Effector memory CD8-positive, alpha-beta T cell (primary cell): ENCODE measurements at places on chromosomes 13 and 19.

GRCh38 chr19:39558624-39559117, 18.7 kb upstream of the EID2 start:
- peaks cover 2% of the 10 kb centered on the region for H3K36me3 ChIP-seq
- DNase-seq, result no peak
- H3K4me3 ChIP-seq, result peak overlapping the region; percentile 60

- no peak overlapping the region for H3K4me3 ChIP-seq
- H3K27ac ChIP-seq, result peak overlapping the region; percentile 54
- H3K4me1 ChIP-seq, result peaks cover 16% of the 10 kb centered on the region
- H3K27me3 ChIP-seq, result no peaks in the 10 kb centered on the region
- no peak for DNase-seq
- H3K36me3 ChIP-seq, result no peaks in the 10 kb centered on the region
Measured at GRCh38 chr13:45373162-45373547, 32.2 kb upstream of the TPT1 start.

DNA sequence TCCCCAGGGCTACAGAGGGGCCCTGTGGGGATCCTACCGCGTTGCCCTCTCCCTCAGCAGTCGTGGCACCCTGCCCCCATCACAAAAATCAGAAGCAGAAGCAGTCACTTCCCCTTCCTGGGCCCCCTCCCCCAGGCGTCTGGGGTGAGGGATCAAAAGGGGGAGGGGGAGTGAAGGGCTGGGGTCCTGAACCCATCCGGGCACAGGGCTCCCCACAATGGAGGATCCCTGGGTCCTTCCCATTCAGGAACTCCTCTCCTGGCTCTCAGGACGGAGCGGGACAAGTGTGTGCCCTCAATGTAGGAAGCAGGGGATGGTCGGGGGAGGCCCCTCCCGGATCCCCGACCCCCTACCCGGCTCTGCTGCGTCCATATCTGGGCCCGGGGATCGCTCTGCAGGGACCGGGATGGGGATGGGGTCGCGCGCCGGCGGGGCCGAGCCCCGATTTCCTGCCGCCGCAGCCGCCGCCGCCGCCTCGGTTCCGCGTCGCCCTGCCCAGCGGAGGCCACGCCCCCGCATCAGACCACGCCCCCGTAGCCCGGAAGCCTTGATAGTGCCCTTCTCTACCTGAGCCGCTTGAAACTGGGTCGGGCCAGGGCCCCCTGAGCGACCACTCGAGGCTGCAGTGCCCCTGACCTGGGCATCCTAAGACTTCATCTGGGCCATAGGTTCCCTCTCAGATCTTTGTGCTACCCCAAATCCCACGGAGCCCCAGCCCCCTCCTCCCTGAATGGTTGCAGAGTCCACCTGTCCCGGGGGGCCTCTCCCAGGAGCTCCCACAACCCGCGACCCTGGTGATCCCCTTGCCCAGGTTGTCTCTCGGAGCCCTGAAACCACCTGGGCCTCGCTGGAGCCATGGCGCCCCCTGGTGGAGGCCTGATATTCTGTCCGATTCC, at the start of gene GMIP:
GMIP (minus strand) TSS at position 500 of the 896 bp plus-strand sequence; CDS start at position 372, 128 bp downstream.
- no peaks in the 10 kb centered on the region for H3K27me3 ChIP-seq
- peaks cover 54% of the 10 kb centered on the region for H3K36me3 ChIP-seq
- H3K4me1 ChIP-seq, result peaks cover 19% of the 10 kb centered on the region
- peak within 1 kb of the TSS; percentile 96 for H3K27ac ChIP-seq

GRCh38 chr13:57633950-57634838, 2.6 kb downstream of the PCDH17 start:
- H3K27ac ChIP-seq, result no peak overlapping the region
- H3K4me1 ChIP-seq, result peaks cover 19% of the 10 kb centered on the region
- DNase-seq, result no peak
- H3K36me3 ChIP-seq, result no peaks in the 10 kb centered on the region
- H3K4me3 ChIP-seq, result peak overlapping the region; percentile 55
- H3K27me3 ChIP-seq, result peaks cover 8% of the 10 kb centered on the region

DNA sequence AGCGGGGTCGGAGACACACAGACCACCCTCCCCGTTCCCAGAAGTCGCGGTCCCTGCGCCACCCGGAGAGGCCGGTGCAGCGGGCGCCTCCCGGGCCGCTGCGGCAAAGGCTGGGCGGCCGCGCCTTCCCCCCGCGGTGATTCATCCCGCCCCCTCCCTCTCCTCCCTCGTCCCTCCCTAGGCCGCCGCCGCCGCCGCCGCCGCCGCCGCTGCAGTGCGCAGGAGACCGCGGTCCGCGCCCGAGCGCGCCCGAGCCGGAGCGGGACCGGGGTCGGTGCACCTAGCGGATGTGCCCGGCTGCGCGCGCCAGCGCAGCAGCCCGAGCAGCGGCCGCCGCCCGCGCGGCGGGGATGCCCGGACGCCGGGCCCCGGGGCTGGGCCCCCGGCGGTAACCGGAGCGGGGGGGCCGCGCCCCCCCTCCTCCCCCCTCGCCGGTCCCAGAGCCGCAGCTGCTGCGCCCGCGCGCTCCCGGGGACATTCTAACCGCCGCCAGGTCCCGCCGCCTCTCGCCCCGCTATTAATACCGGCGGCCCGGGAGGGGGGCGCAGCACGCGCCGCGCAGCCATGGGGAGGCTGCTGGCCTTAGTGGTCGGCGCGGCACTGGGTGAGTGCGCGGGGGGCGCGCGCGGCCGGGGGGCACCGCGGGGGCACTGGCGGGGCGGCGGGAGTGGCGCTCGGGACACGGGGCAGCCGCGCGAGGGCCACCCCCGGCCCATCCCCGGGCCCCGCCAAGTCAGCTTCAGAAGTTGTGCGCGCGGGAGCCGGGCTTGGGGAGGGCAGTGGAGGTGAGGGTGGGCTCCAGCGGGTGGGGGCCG, at the start of gene SCN1B:
SCN1B (plus strand) TSS at position 214 of the 815 bp plus-strand sequence; CDS start at position 565, 351 bp downstream.
- H3K27me3 ChIP-seq, result no peaks in the 10 kb centered on the region
- H3K4me1 ChIP-seq, result peaks cover 6% of the 10 kb centered on the region
- H3K27ac ChIP-seq, result peak within 1 kb of the TSS; percentile 0
- peaks cover 23% of the 10 kb centered on the region for H3K36me3 ChIP-seq
- peak within 1 kb of the TSS; percentile 85 for H3K4me3 ChIP-seq

GRCh38 chr13:76481738-76482137, 404.5 kb downstream of the KCTD12 start:
- no peaks in the 10 kb centered on the region for H3K36me3 ChIP-seq
- no peak overlapping the region for H3K27ac ChIP-seq
- no peaks in the 10 kb centered on the region for H3K27me3 ChIP-seq

- peaks cover 5% of the 10 kb centered on the region for H3K36me3 ChIP-seq
- DNase-seq, result peak; percentile 14
- peak overlapping the region; percentile 63 for H3K4me3 ChIP-seq
- peaks cover 32% of the 10 kb centered on the region for H3K27me3 ChIP-seq
Measured at GRCh38 chr19:33795370-33796163, 1.1 kb upstream of the KCTD15 start.

GRCh38 chr13:111946214-111946613, 120.7 kb upstream of the SOX1 start:
- H3K4me3 ChIP-seq, result no peak overlapping the region
- peaks cover 20% of the 10 kb centered on the region for H3K27me3 ChIP-seq
- no peaks in the 10 kb centered on the region for H3K4me1 ChIP-seq
- DNase-seq, result no peak

GRCh38 chr19:10262771-10263170, 8.1 kb upstream of the ICAM1 start:
- H3K4me1 ChIP-seq, result no peaks in the 10 kb centered on the region

DNA sequence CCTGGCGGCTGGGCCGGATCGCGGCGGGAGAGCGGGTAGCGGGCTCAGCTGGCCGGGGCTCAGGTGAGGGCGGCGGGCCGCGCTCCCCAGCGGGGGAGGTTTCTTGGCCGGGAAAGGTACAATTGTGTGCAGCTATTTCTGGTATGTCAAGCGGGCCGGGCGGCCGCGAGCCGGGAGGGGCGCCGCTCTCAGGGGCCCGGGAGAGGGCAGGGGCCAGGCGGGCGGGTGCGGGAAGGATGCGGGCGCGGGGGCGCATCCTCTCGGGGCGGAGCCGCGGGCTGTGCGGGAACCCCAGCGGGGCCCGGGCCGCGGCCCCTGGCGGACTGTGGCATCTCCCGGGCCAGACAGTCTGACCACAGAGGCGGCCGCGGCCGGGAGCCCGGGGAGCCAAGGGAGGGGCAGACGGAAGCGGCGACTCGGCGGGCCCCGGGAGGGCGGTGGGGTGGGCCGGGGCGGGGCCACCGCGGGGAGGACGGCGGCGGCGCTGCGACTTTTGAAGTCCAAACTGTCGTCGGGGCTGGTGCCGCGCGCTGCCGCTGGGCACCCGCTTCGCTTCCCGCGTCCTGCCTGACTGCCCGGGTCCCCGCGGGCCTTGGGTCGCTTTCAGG, at the start of gene LMO7:
LMO7 (plus strand) TSS at position 503 of the 608 bp plus-strand sequence. CDS start 328 bp downstream, outside the sequence.
- DNase-seq, result peak; percentile 47
- H3K36me3 ChIP-seq, result peaks cover 9% of the 10 kb centered on the region
- peaks cover 2% of the 10 kb centered on the region for H3K4me1 ChIP-seq
- no peak within 1 kb of the TSS for H3K27ac ChIP-seq
- H3K27me3 ChIP-seq, result no peaks in the 10 kb centered on the region

DNA sequence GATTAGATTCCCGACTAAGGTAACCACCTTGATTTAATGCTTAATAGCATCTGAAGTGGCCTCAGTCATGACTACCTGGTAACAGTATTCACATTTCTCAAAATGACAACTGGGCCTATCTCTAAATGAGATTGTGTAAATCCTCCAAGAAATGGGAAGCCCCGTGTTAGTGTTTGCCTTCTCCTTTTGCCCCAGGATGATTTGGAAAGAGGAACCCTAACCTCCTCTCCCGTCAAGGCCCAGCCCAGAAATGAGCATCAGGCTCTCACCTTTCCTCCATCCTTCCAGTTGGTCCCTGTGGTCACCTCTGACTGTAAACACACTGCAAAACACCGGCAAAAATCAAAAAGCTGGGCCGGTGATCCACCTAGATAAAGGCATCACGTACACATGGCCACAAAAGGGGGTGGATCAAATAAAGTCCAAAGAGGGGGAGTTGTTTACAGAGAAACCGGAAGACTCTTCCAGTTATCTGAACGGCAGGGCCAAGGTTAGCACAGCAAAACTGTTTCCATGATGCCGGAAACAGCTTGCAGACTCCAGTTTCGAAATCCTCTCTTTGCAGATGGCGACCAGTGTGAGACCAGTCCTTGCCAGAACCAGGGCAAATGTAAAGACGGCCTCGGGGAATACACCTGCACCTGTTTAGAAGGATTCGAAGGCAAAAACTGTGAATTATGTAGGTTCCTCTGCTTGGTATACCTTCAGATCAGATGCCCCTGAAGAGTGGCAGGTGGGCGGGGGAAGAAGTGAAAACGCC, 16.4 kb downstream of the F10 start:
- H3K36me3 ChIP-seq, result no peaks in the 10 kb centered on the region
- H3K27ac ChIP-seq, result no peak overlapping the region
- H3K27me3 ChIP-seq, result peaks cover 7% of the 10 kb centered on the region
- H3K4me1 ChIP-seq, result no peaks in the 10 kb centered on the region
- no peak for DNase-seq
- no peak overlapping the region for H3K4me3 ChIP-seq

GRCh38 chr13:73825143-73825542, 309.1 kb downstream of the KLF12 start:
- H3K4me3 ChIP-seq, result no peak overlapping the region
- peak overlapping the region; percentile 76 for H3K27ac ChIP-seq
- no peak for DNase-seq

DNA sequence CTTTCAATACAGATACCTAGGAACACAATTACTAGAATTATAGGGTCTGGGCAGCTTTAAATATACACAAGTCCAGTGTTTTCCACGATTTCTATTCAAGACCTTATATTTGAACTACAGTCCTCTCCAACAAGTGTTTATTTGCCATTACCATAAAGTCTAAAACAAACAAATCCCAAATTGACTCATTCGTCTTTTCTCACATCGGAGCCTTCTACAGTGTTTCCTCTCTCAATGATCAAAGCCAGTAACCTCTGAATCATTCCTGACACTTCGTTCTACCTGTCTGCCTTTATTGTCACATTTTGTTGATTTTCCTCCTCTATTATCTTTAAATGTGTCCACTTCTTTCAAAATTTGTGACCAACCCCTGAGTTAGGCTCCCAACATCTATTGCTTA, 1356.5 kb upstream of the SLC10A2 start:
- H3K36me3 ChIP-seq, result no peaks in the 10 kb centered on the region
- H3K27me3 ChIP-seq, result no peaks in the 10 kb centered on the region
- DNase-seq, result no peak

DNA sequence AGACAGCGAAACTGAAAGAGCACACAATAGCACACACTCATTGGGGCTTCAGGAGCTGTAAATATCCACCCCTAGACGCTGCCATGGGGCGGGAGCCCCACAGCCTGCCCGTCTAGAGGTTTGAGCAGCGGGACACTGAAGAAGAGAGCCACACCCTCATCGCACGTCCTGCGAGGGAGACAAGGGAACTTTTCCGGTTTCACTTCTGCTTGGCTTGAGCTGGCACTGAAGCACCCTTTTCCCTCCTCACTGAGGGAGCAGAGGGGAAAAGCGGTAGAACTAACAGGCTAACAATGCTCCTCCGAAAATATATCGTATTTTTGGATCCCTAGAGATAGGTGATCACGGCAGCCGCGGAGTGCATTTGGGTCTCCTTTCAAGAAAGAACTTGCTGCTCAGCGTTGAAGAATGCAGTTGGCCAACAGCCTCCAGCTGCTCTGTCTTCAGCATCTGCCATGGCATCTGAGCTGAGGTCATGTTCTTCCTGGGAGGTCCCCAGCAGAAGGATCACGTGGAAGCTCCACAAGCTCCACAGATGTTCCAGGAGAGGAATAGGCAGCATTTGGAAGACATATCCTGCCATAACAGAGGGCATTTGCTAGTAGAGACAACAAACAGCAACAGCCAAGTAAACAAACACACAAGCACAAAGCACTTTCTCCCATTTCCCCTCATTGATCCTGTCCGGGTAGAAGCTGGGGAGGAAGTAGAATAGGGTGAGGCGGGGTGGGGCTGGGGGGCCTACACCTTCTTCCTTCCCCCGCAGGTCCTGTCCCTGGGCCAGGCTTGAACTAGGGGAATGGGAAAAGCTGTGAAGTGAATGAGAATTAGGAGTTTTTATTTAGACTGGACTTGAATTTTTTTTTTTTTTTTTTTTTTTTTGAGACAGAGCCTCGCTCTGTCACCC, 44.8 kb upstream of the ALOX5AP start:
- peaks cover 12% of the 10 kb centered on the region for H3K27me3 ChIP-seq
- peaks cover 4% of the 10 kb centered on the region for H3K36me3 ChIP-seq
- H3K4me3 ChIP-seq, result peak overlapping the region; percentile 71
- H3K4me1 ChIP-seq, result peaks cover 4% of the 10 kb centered on the region
- peak overlapping the region; percentile 65 for H3K27ac ChIP-seq
- DNase-seq, result no peak

GRCh38 chr19:50777830-50778303, 7.6 kb downstream of the GPR32 start:
- H3K4me3 ChIP-seq, result no peak overlapping the region
- peaks cover 7% of the 10 kb centered on the region for H3K36me3 ChIP-seq
- no peak overlapping the region for H3K27ac ChIP-seq
- H3K4me1 ChIP-seq, result peaks cover 2% of the 10 kb centered on the region
- peaks cover 68% of the 10 kb centered on the region for H3K27me3 ChIP-seq

- no peak overlapping the region for H3K27ac ChIP-seq
- no peaks in the 10 kb centered on the region for H3K36me3 ChIP-seq
- DNase-seq, result no peak
- H3K27me3 ChIP-seq, result no peaks in the 10 kb centered on the region
Measured at GRCh38 chr19:23554548-23554947, 132.5 kb downstream of the ZNF675 start.

DNA sequence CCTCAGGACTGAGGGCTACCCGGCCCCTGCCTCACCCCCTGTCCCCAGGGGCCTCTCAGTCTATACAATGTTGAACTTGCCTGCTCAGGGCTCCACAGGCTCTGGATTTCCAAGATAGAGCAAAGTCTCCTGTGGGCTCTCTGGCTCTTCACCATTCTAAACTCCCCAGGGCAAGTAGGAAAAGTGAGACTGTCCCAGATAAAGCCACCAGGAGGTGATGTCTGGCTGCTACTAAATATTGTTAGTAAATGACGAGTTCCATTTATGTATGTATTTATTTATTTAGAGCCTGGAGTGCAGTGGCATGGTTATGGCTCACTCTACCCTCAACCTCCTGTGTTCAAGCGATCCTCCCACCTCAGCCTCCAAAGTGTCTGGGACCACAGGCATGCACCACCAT, 73.6 kb upstream of the SIAH3 start:
- no peaks in the 10 kb centered on the region for H3K36me3 ChIP-seq
- no peak for DNase-seq
- no peak overlapping the region for H3K27ac ChIP-seq
- peaks cover 6% of the 10 kb centered on the region for H3K27me3 ChIP-seq
